ENCODE measurements at places on chromosomes 13 and 19.

- DNase-seq = no peak
Measured at GRCh38 chr13:45472171-45472705, 7.5 kb downstream of the COG3 start.

- DNase-seq = no peak
Measured at GRCh38 chr13:100254002-100254401, 165.1 kb downstream of the PCCA start.

DNA sequence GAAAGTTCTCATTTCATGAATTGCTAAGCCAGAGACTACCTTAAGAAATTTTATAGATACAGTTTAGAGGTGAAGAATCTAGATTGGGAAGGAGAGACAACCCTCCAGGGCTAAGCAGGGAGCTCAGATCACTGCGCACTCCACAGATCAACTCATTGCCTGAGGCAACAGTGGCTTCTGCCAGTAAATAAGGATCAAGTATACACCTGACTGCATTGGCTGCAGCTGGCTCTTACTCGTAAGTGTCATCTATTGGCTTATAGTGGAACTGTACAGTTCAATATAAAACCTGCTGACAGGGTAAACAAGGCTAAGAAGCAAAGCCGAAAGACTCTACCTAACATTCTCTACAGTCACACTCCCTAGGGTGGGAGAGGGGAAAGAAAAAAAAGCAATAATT is 18.0 kb upstream of the C1QTNF9B start:
- no peak for DNase-seq

DNA sequence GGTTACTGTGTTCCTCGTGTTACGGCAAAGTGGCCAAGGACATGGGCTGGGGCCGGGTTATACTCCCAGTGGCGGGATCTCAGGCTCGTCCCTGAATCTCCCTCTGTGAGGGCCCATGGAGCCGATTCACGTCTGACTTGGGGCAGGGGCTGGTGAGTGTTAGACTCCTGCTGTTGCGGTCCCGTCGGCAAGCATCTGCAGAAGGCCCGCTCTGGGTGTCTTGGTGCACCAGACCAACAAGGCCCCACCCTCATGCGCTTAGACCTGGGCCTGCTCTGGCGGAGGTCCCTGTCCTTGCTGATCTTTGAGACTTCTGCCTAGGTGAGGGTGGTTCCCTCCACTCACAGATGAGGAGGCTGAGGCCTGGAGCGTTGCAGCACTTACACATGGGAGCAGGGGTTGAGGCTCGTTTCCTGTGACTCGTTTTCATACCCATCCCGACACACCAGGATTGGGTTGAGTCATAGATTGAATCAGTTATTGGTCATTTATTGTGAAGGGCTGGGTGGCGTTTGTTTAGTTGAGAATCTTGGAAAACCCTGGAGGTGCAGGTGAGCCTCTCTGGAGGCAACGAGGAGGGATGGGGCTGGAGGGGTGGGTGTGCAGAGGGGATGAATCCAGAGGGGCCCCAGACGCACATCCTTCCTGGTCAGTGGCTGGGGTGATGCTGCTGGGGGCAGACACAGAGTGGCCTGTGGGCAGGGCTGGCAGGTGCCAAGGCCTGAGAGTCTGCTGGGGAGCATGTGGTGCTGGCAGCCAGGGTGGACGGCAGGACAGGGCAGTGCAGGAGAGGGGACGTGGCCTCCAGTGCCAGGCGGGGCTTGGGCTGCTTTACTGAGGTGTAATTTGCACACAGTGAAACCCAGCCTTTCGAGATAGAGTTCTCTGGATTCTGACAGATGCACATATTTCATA is 4.6 kb downstream of the EPN1 start:
- no peak for DNase-seq

- peak; percentile 79 for DNase-seq
Measured at GRCh38 chr19:49591731-49592485, 926 bp downstream of the PRR12 start.

DNA sequence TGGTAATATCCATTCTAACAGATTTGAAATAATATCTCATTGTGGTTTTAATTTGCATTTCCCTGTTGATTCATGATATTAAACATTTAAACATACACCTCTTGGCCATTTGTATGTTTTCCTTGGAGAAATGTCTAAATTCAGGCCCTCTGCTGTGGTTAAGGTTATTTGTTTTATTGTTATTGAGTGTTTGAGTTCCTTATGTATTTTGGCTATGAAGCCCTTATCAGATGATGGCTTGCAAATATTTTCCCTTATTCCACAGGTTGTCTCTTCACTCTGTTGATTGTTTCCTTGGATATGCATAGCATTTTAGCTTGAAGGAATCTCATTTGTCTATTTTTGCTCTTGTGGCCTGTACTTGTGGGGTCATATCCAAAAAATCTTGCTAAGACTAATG is 303.6 kb downstream of the GPC5 start:
- DNase-seq = no peak
